ENCODE measurements at places on chromosomes 1 and 21. TPM values are rescaled to one million over a fixed set of nuclear protein-coding genes. Genes with fewer than 3 reads are reported as not detected.

The LCE3D gene
- 8.8 TPM for total RNA-seq

The IL24 gene
- 4.5 TPM for total RNA-seq

The FGR gene
- not detected for total RNA-seq

- DNase-seq: no peak
Observed at GRCh38 chr1:215045698-215046308, 36.7 kb upstream of the KCNK2 start.

- no peak for DNase-seq
Observed at GRCh38 chr1:240280560-240281322, 189.1 kb downstream of the FMN2 start.

GRCh38 chr1:152035539-152036266, 1.1 kb downstream of the S100A11 start:
- no peak for DNase-seq

DNA sequence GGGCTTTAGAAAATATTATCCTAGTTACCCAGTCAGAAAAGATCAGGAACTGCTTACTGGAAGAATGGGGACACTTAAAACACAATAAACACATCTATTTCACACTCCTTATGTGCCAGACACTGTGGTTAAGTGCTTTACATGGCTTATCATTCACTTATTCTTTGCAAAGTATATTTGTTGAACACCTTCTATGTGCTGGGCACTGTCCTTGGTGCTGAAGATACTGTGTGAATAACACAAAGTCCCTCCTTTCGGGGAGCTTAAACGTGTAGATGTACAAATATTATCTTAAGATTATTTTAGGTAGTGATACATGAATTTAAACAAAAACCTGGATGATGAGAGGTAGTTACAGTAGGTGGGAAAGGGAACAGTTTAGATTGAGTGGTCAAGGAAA, 169.3 kb downstream of the ST6GALNAC5 start:
- DNase-seq: no peak

GRCh38 chr21:19461481-19462205, 1058.1 kb upstream of the TMPRSS15 start:
- DNase-seq: no peak

DNA sequence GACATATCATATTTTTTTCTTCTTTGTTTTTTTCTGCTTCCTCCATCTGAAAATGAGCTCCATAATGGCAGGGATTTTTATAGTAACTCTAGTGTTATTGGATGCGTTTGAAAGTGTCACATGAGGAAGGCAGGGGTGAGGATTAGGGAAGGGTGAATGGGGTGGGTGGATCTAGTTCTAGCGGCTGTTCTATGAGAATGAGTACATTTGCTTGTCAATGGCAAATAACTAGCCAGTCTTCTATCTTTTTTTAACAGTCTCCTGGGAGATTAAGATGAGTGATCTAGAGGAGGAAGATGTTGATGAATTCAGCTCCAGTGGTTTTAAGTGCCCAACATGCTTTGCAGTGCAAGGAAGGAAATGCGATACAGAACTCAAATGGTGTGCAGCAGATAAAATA, 5.8 kb downstream of the OR14I1 start:
- no peak for DNase-seq

All from foreskin keratinocyte (primary cell).